Stimulated activated CD8-positive, alpha-beta memory T cell treated with anti-CD3 and anti-CD28 coated beads, Interleukin-4, amount 100 ng/mL, for 1 hour (primary cell): ENCODE measurements at places on chromosomes 7 and 10.

- no peak for DNase-seq
These were observed 2.1 kb downstream of the TRDMT1 start for GRCh38 chr10:17199351-17199804.

DNA sequence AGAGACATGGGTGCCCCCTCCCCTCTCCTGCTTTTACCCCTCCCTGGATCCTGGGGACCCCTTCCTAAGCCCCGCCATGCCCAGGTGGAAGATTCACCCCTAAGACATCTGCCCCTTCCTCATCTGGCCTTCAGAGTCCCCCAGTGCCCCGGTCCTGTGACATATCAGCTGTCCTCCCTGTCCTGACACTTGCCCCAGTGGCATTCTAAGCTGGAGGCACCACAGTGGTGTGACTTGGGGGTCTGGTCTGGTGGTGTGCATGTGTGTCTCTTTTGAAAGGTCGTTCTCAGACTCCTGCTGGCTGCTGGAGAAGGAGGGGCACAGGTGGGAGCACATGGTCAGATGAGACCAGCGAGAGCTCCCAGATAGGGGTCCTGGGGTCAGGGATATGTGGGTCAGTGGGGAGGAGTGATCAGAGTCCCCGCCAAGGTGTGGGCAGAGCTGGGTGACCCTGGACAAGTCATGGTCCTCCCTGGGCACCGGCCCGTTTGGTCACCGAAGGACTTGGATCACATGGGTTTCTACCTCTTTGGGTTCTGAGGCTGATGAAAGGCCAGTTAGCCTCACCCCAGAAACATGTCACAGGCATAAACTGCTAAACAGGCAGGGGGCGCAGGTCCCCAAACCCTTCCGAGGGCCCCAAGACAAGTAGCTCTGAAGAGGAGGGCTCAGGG, 645 bp upstream of the TFR2 start:
- no peak for DNase-seq

GRCh38 chr10:129958148-129958628, 5.9 kb downstream of the EBF3 start:
- no peak for DNase-seq

DNA sequence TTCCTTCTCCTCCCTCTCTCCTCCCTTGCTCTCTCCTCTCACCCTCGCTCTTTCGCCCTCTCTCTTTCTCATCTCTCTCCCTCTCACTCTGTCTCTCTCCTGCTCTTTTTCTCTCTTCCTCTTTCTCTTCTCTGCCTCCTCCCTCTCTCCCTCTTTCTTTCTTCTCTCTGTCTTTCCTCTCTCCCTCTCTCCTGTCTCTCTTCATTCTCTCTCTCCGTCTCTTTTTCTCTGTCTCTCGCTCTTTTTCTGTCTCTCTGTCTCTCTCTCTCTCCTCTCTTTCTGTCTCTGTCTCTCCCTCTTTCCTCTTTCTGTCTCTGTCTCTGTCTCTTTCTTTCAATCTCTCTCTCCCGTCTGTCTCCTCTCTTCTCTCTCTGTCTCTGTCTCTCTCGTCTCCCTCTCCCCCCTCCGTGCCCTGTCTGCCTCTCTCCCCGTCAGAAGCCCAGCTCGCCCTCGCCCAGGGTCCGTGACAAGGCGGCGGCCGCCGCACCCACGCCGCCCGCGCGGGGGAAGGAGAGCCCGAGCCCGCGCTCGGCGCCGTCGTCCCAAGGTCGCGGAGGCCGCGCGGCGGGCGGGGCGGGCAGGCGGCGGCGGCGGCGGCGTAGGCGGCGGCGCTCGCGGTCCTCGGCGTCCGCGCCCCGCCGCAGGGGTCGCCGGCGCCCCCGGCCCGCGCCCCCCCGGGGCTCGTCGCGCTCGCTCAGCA, 21.3 kb upstream of the HSPB1 start:
- no peak for DNase-seq

GRCh38 chr10:79127151-79127961, 58.6 kb downstream of the ZMIZ1 start:
- no peak for DNase-seq

GRCh38 chr7:31663072-31663471, 23.9 kb upstream of the PPP1R17 start:
- DNase-seq: no peak

- no peak for DNase-seq
These were observed 30.3 kb downstream of the ITGB1 start for GRCh38 chr10:32927750-32928149.

- no peak for DNase-seq
These were observed 22.2 kb downstream of the AZGP1 start for GRCh38 chr7:99953649-99954048.

DNA sequence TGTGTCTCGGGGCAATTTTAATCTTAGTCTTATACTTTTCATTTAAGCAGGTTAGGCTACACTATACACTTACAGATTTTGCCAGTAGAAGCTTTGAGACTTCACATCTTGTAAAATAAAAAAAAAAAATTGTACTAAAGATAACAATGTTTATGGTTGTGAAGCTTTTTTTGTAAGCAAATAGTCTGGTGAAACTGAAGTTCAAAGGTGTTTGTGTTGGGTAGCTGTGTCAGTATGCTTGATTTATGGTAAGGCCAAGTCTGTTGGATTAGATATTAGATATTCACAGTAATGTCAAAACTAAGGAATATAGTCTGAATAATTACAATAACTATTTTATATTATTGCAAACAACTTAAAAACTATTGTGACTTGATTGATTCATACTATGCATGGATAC, 31.0 kb upstream of the PRSS1 start:
- DNase-seq: no peak

- DNase-seq: no peak
These were observed 222.8 kb upstream of the IMMP2L start for GRCh38 chr7:111785076-111785475.

- no peak for DNase-seq
These were observed at the start of gene DLG5 for GRCh38 chr10:77926566-77927401. Gene DLG5, minus strand, starts transcription at chr10:77926755. Its CDS starts 235 bp downstream, at chr10:77926520.

- no peak for DNase-seq
These were observed 24.4 kb downstream of the C10orf120 start for GRCh38 chr10:122675278-122675677.

GRCh38 chr7:7159063-7159658, 23.2 kb upstream of the C1GALT1 start:
- DNase-seq: no peak

DNA sequence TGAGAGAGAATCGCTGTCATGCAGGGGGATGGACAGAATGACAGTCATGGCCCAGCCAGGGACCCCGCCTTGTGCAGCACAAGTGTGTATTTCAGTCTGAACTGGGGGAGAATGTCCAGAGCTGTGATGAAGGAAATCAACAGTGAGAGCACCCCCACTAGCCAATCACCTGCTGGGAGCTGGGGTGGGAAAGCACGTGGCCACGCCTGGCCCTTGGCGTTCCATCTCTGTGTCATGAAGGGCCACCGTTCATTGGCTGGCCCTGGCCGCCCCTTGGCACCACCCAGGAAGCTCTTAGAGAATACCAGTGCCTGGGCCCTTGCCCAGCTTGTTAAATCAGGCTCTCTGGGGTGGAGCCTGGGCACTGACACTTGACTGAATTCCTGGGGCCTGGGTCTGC, 22.8 kb downstream of the GRID1 start:
- DNase-seq: no peak

DNA sequence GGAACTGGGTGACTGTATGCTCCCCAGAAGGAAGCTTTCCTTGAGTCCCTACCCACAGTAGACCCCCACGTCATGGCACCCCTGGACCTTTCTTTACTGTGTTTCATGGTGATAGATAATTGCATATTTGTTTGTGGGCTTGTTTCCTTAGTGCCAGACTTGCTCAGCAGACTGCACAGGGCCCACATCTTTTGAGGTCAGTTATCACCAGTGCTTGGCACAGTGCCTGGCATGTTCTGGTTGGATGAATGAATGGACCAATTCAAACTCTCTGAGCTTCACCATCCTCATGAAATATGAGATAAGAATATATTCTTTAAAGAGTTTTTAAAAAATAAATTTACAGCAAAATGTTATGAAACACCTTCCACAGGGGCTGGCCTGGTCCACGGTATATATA, 78.4 kb upstream of the EMX2 start:
- DNase-seq: no peak

GRCh38 chr7:8590225-8590624, 156.8 kb downstream of the NXPH1 start:
- no peak for DNase-seq

- DNase-seq: no peak
These were observed 18.4 kb upstream of the CUBN start for GRCh38 chr10:17147884-17148489.

- no peak for DNase-seq
These were observed 85.5 kb downstream of the TBXAS1 start for GRCh38 chr7:139914306-139915267.

DNA sequence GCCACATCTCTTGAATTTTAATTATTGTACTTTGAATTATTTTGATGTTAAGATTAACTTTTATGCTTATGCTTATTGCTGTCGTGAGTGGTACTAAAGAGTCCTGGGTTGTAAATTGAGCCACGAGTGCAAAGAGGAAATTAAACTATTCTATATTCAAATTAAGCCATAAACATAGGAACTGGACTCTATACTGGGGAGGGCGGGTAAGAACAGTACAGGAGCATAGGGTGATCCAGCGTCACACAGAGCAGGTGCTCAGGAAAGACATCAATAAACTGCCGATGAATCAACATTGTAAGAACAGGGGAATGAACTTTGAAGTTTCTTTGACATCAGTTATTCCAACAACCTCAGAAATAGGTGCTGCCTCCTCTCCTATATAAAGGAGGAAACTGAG, 219.6 kb downstream of the CACNB2 start:
- DNase-seq: no peak

DNA sequence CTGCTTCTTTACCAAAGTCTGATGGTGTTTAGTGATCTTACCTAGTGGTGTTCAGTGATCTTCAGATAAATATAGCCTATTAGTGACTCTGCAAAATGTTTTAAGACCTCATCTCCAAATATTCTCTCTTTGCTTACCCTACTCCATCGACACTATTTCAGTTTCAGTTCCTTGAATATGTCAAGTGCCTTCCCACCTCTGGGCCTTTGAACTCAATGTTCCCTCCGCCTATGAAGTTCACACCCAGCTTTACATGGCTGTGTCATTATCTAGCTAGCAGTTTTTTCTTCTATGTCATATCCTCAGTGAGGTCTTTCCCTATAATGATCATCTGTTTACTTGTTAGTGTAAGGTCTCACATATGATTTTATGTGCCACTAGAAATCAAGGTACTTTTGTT, 322.6 kb downstream of the DGKB start:
- no peak for DNase-seq

DNA sequence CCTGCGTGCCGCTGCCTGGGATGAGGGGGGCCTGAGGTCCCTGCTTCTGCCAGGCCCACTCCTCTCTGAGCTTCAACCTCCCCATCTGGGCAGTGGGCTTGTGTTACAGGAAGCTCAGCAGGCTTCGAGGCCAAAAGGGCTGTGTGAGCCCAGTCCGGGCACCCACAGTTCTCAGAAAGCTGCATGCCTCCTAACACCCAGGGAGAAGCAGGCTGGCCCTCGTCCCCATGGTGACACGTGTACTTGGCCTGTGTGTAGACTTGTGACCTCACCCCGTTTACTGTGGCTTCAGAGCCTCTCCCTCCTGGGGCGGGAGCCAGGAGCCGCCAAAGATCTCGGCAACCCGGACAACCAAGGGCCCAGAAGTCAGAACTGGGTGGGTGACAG, 2.2 kb upstream of the GRIFIN start:
- no peak for DNase-seq

DNA sequence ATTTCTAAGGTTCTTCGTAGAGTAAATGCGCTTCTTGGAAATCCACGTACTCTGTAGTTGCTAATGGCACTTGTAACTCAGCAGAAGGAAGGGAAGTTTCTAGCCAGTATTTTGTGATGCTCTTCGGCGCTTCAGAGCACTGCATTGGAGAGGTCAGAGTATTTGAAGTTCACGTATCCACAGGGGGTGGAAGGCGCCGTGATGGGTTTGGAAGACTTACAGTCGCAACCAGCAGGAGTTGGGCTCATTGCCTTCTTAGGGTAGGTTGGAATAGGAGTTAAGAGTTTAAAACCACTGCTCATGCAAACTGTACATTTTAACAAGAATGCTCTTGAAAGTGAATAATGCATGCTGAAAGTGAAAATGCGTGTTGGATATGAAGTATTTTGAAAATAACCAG, 49.1 kb downstream of the SHH start:
- no peak for DNase-seq

- DNase-seq: no peak
These were observed 44.6 kb downstream of the MTERF1 start for GRCh38 chr7:91835826-91836368.

GRCh38 chr7:22406715-22407114, 49.8 kb upstream of the RAPGEF5 start:
- no peak for DNase-seq

- no peak for DNase-seq
These were observed 5.2 kb downstream of the PHYHIPL start for GRCh38 chr10:59181668-59182067.

- DNase-seq: no peak
These were observed at the start of gene PRLHR for GRCh38 chr10:118595598-118596425. Gene PRLHR, minus strand, starts transcription at chr10:118595648. Its CDS starts 404 bp downstream, at chr10:118595244.

DNA sequence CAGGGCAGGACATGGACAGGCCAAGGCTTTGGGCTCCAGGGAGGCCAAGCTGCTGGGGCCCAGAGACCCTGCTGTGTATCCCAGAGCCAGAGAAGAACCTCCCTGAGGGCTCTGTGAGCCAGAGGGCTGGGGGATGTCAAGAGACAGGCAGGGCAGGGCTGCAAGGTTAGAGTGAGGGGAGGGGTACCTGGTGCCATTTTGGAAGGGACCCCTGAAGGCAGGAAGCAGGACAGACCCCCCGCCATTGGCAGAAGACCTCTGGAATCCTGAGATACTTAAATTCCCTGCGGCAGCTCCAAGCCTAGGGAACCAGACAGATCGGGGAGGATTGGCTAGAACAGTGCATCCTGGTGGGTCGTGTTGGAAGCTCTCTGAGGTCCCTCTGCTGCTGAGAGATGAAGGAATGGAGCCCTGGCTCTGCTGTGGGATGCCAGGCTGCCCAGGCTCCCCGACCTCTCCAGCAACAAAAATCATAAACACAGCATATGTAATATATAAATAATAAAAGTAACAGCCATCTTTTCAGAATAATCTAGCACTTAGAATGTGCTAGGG, 75.0 kb downstream of the LHPP start:
- DNase-seq: no peak

- DNase-seq: no peak
These were observed 49.4 kb downstream of the CAV1 start for GRCh38 chr7:116574025-116574822.

DNA sequence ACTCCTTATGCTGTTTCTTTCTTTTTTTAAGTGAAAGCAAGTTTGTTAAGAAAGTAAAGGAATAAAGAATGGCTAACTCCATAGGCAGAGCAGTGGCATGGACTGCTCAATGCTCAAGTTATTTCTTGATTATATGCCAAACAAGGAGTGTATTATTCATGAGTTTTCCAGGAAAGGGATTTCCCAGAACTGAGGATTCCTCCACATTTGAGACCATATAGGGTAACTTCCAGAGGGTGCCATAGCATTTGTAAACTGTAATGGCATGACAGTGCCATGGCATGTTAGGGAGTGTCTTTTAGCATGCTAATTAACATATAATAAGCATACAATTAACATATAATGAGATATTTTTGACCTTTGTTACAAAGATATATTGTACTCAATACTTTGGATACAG, 1034.5 kb upstream of the PHF14 start:
- no peak for DNase-seq
